ENCODE measurements at places on chromosomes 6 and 20. TPM values are rescaled to one million over a fixed set of nuclear protein-coding genes. Genes with fewer than 3 reads are reported as not detected.

Gene KCNQ5
- 4.5 TPM for total RNA-seq

Gene TOX2
- 47.0 TPM for total RNA-seq

- H3K27ac ChIP-seq = no peak overlapping the region
- peak overlapping the region; percentile 41 for H3K4me3 ChIP-seq
- no peaks in the 10 kb centered on the region for H3K4me1 ChIP-seq
- H3K36me3 ChIP-seq = no peaks in the 10 kb centered on the region
- no peak for DNase-seq
Observed at GRCh38 chr6:136226027-136226673, 24.0 kb downstream of the MTFR2 start.

- H3K27me3 ChIP-seq = peaks cover 6% of the 10 kb centered on the region
- H3K27ac ChIP-seq = no peak overlapping the region
- no peak for DNase-seq
- no peaks in the 10 kb centered on the region for H3K4me1 ChIP-seq
Observed at GRCh38 chr6:27562027-27562410, 89.1 kb upstream of the ZNF184 start.

Gene MCCD1
- not detected for total RNA-seq

DNA sequence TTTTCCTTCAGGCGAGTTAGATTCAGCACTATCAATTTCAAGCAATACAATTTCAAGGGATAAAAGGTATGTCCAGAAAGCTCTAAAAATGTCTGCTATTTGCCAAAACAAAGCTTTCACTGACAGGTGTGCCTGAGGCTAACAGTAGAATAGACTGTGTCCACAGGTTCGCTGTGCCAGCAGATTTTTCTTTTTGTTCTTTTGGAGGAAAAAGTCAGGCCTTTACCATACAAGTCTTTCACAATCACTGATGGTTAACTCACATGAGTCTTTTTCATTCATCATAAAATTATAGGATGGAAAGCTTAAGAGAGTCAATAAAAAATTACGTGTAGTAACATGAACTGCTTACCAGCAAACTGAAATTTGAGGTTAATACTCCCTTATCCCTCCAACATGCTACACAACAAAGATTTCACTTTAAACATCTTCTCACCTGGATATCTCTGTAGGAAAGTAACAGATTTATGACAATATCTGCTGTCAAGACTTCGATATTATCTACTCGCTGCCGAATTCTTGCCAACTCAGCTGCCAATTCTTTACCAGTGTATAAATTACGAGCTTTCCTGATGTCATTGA lies 95.4 kb downstream of the MAP3K5 start:
- no peaks in the 10 kb centered on the region for H3K27me3 ChIP-seq
- H3K27ac ChIP-seq = peak overlapping the region; percentile 29
- H3K4me1 ChIP-seq = peaks cover 16% of the 10 kb centered on the region
- no peak for DNase-seq
- H3K4me3 ChIP-seq = no peak overlapping the region
- peaks cover 12% of the 10 kb centered on the region for H3K36me3 ChIP-seq

Gene RIMS1
- total RNA-seq = not detected

GRCh38 chr6:79399499-79399898 lies 137.7 kb downstream of the LCA5 start:
- no peak for DNase-seq
- no peaks in the 10 kb centered on the region for H3K36me3 ChIP-seq
- no peak overlapping the region for H3K27ac ChIP-seq
- H3K4me3 ChIP-seq = no peak overlapping the region
- H3K27me3 ChIP-seq = no peaks in the 10 kb centered on the region

DNA sequence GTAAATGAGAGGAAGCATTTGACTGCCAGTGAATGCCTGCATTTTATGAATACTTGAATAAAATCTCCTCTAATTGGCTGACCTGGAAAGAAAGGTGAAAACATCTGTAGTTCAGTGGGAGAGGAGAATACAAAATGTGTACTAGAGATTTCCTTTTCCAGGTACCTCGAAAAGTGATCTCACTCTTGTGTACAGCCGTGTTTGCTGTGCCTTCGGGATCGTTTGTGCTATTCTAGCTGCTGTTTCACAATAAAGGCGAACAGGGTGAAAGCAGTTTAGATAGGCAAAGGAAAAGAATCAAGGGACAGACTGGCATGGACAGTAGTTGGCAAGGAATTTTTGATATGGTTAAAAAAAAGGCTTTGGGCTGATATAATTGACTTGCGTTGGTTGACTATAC lies 112.3 kb downstream of the ARID1B start:
- H3K27me3 ChIP-seq = no peaks in the 10 kb centered on the region
- no peaks in the 10 kb centered on the region for H3K4me1 ChIP-seq
- H3K36me3 ChIP-seq = no peaks in the 10 kb centered on the region
- no peak overlapping the region for H3K27ac ChIP-seq
- no peak for DNase-seq
- H3K4me3 ChIP-seq = no peak overlapping the region

Gene TREML2
- total RNA-seq = not detected

DNA sequence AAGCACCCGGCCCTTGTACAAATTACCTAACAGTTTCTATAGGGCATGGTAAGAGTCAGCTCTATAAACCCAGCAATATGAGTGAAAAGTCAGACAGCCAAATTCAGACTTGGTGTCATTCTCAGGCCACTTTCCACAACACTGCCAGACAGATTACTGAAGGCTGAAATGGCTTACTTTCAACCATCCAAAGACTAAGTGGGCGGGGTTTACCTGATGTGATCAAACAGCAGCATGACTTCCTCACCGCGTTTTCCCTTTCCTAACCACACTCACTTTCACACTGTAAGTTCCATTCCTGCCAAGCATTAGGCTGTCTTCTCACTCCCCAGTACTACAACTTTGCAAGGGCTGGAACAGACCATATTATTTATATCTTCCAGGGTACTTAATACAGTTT lies 85.9 kb downstream of the SMLR1 start:
- no peak for DNase-seq
- H3K4me3 ChIP-seq = no peak overlapping the region
- H3K36me3 ChIP-seq = no peaks in the 10 kb centered on the region

GRCh38 chr6:155084431-155085123 lies 89.5 kb downstream of the TIAM2 start:
- H3K4me1 ChIP-seq = no peaks in the 10 kb centered on the region
- H3K27ac ChIP-seq = no peak overlapping the region
- no peaks in the 10 kb centered on the region for H3K27me3 ChIP-seq
- no peaks in the 10 kb centered on the region for H3K36me3 ChIP-seq
- H3K4me3 ChIP-seq = no peak overlapping the region

DNA sequence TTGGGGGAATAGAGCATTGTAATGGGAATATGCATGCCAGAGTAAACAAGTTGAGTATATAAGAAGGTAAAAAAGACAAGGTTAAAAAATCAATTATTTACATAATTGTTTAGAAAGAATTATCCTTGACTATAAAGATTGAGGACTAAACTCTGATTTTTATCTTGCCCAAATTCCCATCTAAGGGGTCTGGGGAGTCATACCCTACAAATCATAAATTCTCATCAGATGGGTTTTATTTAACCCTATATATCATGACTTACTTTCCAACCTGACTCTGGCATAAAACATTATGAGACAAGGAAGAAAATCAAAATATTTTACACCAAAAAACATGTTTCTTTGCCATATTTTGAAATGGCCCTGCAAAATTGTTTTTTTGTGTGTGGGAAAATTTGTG lies 12.7 kb downstream of the OR2B2 start:
- no peaks in the 10 kb centered on the region for H3K4me1 ChIP-seq
- H3K4me3 ChIP-seq = no peak overlapping the region
- no peaks in the 10 kb centered on the region for H3K36me3 ChIP-seq
- H3K27me3 ChIP-seq = no peaks in the 10 kb centered on the region
- H3K27ac ChIP-seq = no peak overlapping the region
- no peak for DNase-seq

DNA sequence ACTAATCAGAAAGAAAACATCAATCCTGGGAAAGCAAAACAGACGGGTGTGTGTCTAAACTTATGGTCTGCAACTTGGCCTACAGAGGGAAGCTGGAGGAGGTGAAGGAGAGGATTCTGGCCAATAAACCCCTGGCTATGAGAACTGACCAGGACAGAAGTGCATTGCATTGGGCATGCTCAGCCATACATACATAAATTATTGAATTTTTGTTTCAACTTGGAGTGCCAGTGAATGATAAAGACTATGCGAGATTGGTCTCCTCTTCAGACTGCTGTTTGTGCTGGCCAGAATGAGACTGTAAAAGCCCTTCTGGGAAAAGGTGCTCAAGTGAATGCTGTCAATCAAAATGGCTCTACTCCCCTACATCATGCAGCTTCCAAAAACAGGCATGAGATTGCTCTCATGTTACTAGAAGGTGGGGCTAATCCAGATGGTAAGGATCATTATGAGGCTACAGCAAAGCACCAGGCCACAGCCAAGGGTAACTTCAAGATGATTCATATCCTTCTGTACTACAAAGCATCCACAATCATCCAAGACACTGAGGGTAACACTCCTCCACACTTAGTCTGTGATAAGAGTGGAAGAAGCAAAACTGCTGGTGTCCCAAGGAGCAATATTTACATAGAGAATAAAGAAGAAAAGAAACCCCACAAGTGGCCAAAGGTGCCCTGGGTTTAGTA lies 17.4 kb downstream of the ADNP start:
- H3K27me3 ChIP-seq = no peaks in the 10 kb centered on the region
- no peaks in the 10 kb centered on the region for H3K36me3 ChIP-seq
- no peak for DNase-seq
- no peak overlapping the region for H3K27ac ChIP-seq
- no peak overlapping the region for H3K4me3 ChIP-seq

DNA sequence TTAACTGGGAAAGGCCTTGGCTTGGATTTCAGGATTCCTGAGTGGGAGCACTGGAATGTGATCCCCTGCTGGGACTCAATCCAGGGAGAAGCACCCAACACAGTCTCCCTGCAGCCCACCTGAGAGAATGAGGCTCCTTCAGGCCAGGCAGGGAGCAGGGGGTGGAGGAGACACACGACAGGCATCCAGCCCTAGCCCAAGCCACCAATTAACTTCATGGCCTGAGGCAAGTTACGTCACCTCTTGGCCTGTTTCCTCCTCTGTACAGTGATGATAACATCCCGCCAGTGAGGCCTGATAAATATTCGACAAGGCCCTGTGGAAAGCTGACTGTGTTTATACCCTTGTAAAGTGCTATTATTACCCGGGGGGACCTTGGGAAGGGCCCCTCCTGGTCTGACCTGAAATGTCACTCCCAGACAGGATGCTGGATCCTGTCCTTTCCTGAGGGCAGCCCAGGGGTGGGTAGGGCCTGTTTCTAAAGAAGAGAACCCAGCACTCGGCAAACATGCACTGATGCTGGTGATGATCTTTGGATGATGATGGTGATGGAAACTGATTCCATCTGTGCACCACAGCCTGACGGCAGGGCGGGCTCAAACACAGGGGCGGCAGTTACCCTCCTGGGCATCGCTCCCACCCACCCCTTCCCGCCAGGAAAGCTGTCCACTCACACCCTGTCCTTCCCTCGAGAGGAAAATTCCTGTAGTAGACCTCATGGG lies 12.4 kb downstream of the FRS3 start:
- H3K27ac ChIP-seq = no peak overlapping the region
- no peak overlapping the region for H3K4me3 ChIP-seq
- DNase-seq = no peak

GRCh38 chr6:132310921-132311320 lies 90.4 kb downstream of the MOXD1 start:
- H3K4me1 ChIP-seq = no peaks in the 10 kb centered on the region
- no peak overlapping the region for H3K4me3 ChIP-seq
- no peaks in the 10 kb centered on the region for H3K36me3 ChIP-seq
- no peak for DNase-seq

Gene GABRR2
- 0.32 TPM for total RNA-seq

Gene BAG2
- total RNA-seq = 7.7 TPM

GRCh38 chr6:129606664-129607063 lies 103.3 kb downstream of the ARHGAP18 start:
- no peak overlapping the region for H3K4me3 ChIP-seq
- no peaks in the 10 kb centered on the region for H3K4me1 ChIP-seq
- H3K27me3 ChIP-seq = no peaks in the 10 kb centered on the region
- no peaks in the 10 kb centered on the region for H3K36me3 ChIP-seq

DNA sequence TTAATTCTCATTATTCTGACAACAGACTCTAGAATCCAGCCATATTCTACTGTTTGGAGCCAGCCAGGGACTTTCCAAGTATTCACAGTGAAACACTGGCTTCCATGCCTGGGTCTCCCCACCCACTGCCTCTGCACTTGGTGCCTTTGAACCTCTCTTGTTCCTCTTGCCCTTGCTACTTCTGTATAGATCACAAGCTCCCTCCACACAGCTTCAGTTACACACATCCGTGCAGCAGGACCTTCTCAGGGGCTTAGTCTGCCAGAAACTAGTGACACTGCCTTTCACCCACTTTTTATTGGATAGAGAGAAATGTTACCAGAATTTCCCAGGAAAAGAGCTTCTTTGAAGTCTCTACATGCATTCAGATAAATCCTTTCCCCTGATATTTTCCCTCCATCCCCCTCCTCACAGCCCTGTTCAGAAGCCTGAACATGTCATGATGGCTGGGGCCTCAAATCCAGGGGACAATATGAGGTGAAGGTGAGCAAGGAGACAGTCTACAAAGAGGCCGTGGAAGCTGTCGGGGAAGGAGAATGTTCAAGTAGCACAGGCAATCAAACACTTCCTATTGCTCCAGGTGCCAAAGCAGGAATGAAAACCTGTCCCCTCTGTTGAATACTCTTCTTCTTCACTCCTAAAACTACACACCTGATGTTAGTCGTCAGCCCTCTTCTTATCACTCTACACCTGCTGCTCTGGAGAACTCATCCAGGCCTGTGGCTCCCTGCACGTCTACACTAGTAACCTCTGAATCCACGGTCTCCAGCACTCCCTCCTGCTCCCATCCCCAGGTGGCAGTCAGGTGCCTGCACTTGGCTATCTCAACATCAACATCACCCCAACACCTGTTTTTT lies 20.2 kb upstream of the HLA-DOA start:
- no peaks in the 10 kb centered on the region for H3K27me3 ChIP-seq
- no peak for DNase-seq
- H3K4me3 ChIP-seq = no peak overlapping the region
- H3K36me3 ChIP-seq = no peaks in the 10 kb centered on the region
- no peaks in the 10 kb centered on the region for H3K4me1 ChIP-seq
- peak overlapping the region; percentile 37 for H3K27ac ChIP-seq

GRCh38 chr6:109841869-109842268 lies 136.2 kb upstream of the GPR6 start:
- H3K4me1 ChIP-seq = no peaks in the 10 kb centered on the region
- no peaks in the 10 kb centered on the region for H3K36me3 ChIP-seq
- no peaks in the 10 kb centered on the region for H3K27me3 ChIP-seq
- H3K27ac ChIP-seq = no peak overlapping the region

GRCh38 chr6:18280084-18280483 lies 15.8 kb upstream of the DEK start:
- H3K27me3 ChIP-seq = peaks cover 6% of the 10 kb centered on the region
- no peak overlapping the region for H3K27ac ChIP-seq
- peaks cover 5% of the 10 kb centered on the region for H3K4me1 ChIP-seq
- H3K4me3 ChIP-seq = no peak overlapping the region
- DNase-seq = no peak
- no peaks in the 10 kb centered on the region for H3K36me3 ChIP-seq

DNA sequence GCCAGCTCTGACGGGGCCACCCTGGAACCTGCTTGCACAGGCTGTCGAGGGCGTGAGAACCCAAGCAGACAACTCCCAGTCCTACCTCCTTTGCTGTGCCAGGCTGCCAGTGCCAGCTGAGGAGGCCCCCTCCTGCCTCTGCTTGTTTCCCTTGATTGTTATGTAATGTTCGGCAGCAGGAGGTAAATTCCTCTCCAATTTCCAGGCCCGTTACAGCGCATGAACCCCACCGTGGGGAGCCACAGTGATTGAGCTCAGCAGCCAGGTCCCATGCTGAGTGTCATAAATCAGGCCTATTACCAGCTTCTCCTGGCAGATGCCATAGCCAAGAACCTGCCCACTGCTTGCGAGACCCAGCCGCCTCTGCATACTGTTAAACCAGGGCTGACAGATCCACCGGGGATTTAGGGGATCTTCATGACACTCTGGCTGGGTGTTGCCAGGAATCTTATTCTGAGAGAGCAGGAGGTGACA lies 320.5 kb downstream of the DHX35 start:
- no peaks in the 10 kb centered on the region for H3K36me3 ChIP-seq
- H3K4me3 ChIP-seq = no peak overlapping the region
- H3K4me1 ChIP-seq = no peaks in the 10 kb centered on the region
- no peaks in the 10 kb centered on the region for H3K27me3 ChIP-seq

Data from ascending aorta (tissue), 2 donors.